ENCODE measurements at places on chromosomes 3 and 15.

- DNase-seq, result no peak
These were observed 80.5 kb upstream of the PLXND1 start for GRCh38 chr3:129686941-129687340.

- no peak for DNase-seq
These were observed 1.5 kb downstream of the ECE2 start for GRCh38 chr3:184277366-184277765.

GRCh38 chr3:72797773-72798543, 50.3 kb downstream of the SHQ1 start:
- no peak for DNase-seq

DNA sequence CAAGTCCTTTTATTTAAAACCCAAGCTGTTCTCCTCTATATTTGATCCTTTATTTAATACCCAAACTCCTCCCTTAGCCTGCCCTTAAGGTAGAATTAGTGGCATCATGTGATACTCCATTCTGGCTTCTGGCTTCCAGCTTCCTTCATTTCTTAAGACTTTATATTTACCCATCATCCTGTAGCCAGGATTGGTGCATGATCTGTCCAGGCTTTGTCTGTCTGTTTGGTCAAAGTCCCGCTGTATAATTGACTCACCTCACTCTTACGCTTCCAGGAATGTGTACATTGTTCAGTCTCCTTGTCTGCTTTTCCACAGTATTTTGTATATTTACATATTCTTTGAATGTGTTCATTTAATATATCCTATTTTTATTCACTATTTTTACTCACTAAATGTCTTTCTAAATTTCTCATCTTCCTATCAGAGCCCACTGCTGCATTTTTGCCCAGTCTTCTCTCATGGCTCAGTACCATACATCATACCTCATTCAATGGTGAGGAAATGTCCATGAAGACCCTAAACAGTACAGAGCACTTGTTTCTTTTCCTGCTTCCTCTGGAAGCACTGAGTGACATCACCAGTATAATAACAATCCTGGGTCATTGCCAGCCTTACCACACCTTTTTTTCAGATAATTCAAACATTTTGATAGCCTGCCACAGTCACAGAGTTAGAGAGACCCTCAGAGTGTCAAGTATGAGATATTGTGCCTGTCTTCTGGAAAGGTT, 31.5 kb downstream of the TMEM108 start:
- no peak for DNase-seq

DNA sequence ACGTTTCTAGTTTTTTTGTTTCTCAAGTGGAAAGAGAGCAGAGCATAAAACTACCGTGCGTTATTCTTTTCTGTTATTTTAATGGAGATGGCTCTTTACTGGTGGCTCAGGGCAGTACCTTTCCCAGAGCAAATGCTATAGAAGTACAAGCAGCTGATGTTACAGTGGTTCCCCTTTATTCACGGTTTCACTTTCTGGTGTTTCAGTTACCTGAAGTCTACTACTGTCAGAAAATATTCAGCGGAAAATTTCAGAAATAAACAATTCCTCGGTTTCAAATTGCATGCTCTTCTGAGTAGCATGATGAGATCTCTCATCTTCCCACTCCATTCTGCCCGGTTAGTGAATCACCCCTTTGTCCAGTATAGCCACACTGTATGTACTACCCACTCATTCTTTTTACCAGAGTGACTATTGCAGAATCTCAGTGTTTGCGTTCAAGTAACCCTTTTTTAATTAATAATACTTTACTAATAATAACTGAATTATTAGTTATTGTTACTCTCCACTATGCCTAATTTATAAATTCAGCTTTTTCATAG, 597.5 kb upstream of the ROBO2 start:
- no peak for DNase-seq
